Aorta (tissue), 5 donors: ENCODE measurements at places on chromosomes 1 and 21. TPM values are rescaled to one million over a fixed set of nuclear protein-coding genes. Genes with fewer than 3 reads are reported as not detected.

DNA sequence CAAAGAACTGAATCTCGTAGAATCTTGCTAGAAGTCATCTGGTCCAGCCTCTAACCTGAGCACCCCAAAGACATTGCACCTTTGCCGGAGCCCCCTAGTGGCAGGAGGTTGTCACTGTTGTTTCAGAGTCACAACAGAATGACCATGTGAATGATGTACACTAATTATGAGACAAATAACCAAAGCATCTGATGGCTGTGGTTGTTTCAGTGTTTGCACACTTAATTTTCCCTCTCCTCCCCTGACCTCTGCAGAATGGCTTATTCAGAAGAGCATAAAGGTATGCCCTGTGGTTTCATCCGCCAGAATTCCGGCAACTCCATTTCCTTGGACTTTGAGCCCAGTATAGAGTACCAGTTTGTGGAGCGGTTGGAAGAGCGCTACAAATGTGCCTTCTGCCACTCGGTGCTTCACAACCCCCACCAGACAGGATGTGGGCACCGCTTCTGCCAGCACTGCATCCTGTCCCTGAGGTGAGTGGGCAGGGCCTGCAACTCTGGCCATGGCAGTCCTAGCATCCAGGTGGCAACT, 26.4 kb downstream of the TRAF5 start:
- DNase-seq: no peak

GRCh38 chr1:55402671-55403464, 187.7 kb upstream of the USP24 start:
- DNase-seq: no peak

GRCh38 chr1:16078925-16079656, 5.6 kb upstream of the FAM131C start:
- DNase-seq: peak; percentile 84

DNA sequence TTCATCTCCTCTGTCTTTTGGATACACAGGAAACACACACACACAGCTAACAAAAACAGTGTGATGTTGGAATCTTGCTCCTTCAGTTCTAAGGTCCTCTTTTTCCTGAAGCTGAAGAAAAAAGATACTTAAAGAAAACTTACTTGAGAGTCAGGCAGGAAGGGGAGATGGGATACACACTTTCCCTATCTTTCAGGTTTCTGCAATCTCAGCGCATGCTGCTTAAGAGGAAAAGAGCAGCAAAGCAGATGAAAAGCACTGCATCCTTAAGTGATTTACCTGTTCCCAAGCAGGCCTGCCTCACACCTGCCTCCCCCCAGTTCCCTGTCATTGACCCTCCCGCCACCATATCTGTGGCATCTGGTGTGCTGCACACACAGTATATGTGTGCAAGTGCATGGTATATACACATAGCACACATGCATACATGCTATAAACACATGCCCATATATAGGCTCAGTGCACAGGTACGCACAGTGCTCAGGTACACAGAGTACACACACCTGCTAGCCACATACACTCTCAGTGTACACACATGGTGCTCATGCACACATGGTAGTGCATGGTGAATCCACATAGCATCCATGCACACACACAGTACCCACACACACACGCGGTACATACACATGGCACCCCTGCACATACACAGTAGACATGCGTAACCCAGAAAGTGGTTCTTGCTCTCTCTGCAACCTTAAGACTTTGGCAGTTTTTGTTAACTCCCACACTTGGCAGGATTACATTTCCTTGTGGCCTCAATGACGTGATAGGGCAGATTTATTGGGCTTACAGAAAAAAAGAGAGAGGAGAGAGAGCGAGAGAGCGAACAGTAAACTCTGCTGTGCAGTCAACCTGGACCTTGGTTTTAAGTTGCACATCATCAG, 166.9 kb downstream of the TOMM20 start:
- no peak for DNase-seq

GRCh38 chr21:42684109-42684916, 30.9 kb downstream of the PDE9A start:
- DNase-seq: no peak

DNA sequence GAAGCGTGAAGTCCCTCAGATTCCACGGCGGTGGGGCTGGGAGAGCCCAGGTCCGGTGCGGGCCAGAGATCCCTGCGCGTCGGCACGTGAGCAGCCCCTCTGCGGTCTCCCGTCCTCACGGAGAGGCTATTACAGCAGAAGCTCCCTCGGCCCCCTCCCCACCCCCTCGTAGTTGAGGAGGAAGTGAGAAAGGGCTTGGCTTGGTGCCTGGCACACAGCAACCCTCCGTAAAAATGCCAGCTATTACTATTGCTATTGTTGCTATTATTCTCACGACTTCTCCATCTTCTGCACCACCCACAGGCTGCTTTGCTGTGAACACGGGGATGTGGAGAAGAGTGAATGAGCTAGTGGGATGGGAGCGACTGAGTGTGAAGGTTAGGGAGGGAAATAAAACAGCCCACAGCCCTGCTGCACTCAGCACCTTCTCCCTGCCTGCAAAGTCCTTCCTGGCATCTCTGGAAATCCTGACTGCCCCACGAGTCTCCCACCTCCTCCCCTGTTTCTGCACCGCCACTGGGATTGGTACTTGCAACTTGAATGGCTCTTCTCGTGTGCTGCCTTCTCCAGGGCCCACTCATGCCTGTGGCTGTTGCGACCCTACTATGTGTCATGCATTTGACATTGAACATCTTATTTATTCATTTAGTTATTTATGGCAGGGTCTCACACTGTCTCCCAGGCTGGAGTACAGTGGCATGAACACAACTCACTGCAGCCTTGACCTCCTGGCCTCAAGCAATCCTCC, 26.6 kb downstream of the ZBTB18 start:
- no peak for DNase-seq

Gene UQCRHL
- 1.2 TPM for total RNA-seq

Gene TMEM52
- total RNA-seq: not detected
